ENCODE measurements at places on chromosomes 11 and 22.

- DNase-seq = no peak
Observed at GRCh38 chr22:41917375-41917902, 2.6 kb upstream of the SHISA8 start.

GRCh38 chr11:113334183-113334582, 19.8 kb downstream of the TTC12 start:
- no peak for DNase-seq

GRCh38 chr22:20533879-20534265, 26.5 kb downstream of the MED15 start:
- DNase-seq = no peak

- DNase-seq = no peak
Observed at GRCh38 chr11:98955551-98955950, 65.2 kb upstream of the CNTN5 start.

DNA sequence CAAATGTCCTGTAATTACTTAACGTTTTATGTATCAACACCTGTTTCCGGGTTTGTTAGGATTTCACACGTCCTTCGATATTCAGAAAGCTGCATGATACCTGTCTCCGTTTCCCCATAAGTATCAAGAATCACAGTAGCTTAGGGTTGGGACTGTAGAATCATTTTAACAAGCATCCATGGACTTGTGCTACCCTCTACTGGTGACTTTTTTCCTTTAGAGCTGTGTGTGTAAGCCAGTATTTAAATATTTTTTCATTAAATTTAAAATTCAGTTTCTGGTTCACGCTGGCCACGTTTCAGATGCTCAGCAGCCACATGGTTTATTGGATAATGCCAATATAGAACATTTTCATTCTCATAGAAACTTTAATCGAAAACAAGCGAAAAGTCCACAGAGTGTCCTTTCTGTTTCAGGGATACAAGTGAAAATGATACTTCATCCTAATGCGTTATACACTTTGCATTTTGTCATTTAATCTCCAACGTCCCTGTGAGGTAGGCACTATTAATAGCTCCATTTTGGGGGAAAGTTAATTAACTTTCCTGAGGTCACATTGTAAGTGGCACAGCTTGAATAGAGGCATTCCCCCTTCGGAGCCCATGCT, 61.5 kb upstream of the SLC25A18 start:
- DNase-seq = peak; percentile 31

Measured in effector CD4-positive, alpha-beta T cell (primary cell).